ENCODE measurements at places on chromosomes 3 and 15.

GRCh38 chr3:32335365-32336112 lies 56.1 kb upstream of the CMTM7 start:
- DNase-seq = no peak

- DNase-seq = no peak
Observed at GRCh38 chr3:168847291-168847883, 751.7 kb upstream of the GOLIM4 start.

- no peak for DNase-seq
Observed at GRCh38 chr3:184842433-184842832, 30.5 kb downstream of the VPS8 start.

DNA sequence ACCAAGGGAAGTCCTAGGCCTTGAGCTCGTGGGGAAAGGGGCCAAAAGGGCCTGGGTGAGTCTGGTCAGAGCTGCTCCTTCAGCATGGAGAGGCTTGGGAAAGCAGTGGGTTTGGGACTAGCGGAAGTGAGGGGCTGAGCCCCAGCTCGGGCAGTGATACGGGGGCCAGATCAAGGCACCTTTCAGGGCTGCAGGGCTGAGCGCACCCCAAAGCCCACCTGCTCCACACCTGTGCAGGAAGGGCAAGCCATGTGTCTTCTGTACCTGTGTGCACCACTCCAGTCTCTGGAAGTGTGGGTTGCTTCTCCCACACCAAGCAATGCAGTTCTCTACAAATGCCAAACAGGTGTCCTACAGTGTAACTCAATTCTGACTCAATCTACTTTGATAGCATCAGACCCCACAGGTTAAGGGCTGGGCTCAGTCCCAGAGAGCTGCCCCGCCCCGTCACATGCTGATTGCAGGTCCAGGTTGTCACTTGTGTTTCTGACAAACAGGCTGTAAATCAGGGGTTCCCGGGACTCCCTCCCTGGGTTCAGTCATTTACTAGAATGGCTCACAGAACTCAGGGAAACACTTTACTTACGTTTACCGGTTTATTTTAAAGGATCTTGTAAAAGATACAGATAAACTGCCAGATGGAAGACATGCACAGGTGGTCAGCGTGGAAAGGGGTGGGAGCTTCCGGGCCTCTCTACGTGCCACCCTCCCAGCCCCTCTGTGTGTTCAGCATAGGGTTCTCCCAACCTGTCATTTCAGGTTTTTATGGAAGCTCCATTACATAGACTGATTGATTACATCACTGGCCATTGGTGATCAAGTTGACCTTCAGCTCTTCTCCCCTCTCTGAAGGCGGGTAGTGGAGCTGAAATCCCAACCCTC lies 28.8 kb upstream of the KLF13 start:
- no peak for DNase-seq

DNA sequence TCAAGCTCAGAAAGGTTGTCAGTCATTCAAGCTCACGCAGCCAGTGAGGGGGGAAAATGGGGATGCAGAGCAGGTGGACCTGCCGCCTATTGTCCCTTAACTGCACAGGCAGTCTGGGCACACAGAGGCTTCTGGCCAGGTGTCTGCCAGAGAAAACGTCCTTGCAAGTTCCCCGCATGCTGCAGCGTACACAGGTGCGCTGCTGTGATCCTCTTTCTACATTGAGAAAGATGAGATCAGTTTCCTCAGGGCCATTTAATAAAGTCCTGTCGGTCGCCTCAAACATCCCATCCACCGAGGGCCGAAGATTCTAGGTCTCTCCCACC lies 445 bp upstream of the TSEN2 start:
- DNase-seq = no peak

GRCh38 chr3:121985846-121986245 lies 36.2 kb downstream of the ILDR1 start:
- no peak for DNase-seq

DNA sequence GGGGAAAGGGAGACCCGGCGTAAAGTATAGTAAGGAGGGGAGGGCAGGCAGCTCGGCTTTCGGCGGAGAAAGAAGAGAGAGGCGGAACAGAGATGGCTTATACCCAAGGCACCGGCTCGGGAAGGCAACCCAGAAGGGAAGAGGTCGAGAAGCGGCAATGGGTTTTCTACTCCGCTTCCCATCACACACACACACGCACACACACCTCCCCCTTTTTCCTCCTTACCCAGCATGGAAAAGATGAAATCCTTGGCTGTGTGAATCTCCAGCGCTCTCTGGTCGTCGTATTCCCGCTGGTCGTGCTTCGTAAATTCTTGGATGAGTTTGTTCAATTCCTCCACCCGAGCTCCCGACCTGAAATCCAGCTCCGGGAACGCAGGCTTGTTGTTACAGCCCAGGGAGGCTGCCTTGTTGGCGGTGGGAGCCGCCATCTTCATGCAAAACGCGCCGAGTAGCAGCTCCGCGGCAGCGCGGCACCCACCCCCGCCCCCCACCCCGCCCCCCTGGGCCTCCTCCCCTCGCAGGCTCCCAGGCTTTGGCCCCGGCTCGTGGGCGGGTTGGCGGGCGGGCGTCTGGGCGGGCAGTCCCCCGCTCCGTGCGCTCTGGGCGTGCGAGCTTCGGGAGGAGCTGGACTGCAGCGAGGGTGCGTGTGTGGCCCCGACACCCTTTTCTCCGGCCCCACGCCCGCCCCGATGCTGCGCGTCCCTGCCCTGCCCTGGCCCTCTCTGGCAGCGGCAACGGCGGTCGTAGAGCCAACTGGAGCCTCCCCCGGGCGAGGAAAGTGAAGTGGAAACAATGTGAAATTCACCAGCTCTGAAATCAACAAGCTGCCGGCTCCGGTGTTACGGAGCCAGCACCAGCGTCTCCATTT lies at the start of gene MB21D2:
TSS of gene MB21D2 (minus strand) at position 453 of the 871 bp plus-strand sequence. CDS start at position 437, 16 bp downstream.
- peak; percentile 61 for DNase-seq

DNA sequence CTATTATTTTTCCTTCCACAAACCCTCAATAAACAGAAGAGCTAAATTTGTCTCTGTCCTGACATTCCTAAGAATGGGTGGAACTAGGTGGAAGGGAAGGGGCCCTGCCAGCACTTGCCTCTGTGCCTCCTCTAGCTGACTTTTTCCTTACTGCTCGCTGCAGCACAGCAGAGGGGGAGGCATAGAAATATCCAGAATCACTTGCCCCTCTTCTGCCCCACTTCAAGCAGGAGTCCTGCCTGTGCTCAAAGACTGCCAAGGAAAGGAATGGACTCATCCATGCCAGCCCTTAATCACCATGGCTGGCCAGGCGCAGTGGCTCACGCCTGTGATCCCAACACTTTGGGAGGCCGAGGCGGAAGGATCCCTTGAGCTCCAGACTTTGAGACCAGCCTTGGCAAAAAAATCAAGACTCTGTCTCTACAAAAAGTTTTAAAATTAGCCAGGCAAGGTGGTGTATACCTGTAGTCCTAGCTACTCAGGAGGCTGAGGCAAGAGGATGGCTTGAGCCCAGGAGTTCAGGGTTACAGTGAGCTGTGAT lies 51.8 kb downstream of the ADCY5 start:
- DNase-seq = no peak

- DNase-seq = no peak
Observed at GRCh38 chr15:70266412-70267121, 168.8 kb upstream of the TLE3 start.

DNA sequence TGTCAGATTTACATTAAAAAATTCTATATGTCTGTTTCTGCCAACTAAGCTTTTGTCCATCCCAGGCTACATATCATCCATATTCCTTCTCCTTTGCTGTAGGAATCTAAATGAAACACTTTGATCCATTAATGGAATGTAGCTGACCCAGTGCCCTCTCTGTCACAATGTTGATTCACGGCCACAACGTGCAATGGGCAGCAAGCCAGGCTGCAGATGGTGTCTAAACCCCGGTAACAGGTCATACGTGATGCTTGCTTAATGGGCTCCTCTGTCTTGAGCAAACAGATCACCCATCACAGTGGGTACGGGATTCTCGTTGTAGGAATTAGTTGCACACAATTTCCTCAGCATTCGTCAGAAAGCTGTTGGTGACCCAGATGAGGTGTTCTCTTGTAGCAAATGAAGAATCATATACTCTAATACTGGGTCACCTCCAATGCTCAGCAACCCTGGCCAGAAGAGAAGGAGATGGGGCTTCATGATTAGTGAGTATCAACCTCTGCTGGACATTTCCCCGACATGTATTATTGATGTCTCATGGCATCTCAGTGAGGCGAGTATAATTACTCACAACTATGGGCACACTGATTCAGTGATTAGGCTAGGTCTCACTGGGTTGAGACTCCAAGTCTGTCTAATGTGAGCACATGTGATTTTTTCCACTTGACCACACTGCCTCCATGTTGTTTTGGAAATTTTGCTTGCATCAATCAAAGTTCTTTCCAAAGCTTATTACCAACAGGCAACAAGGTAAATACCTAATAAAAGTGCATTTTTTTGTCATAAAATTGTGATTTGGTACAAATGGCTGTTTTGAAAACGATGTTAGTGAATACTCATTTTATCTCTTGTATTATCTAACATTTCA lies 12.9 kb upstream of the DCBLD2 start:
- no peak for DNase-seq

- DNase-seq = no peak
Observed at GRCh38 chr3:156802821-156803606, 23.1 kb upstream of the LEKR1 start.

GRCh38 chr15:94273826-94274225 lies 42.5 kb downstream of the MCTP2 start:
- DNase-seq = no peak

- DNase-seq = no peak
Observed at GRCh38 chr3:171965067-171965712, 74.2 kb upstream of the FNDC3B start.

GRCh38 chr3:23993556-23994243 lies 48.6 kb downstream of the NR1D2 start:
- DNase-seq = no peak

All from nucleus accumbens (tissue), 56 donors.